ENCODE measurements at places on chromosomes 6 and 20.
A peak's percentile ranks its signal among the peaks of the same experiment; 100 is the strongest.

- peak; percentile 79 for DNase-seq
Observed at GRCh38 chr20:58870293-58871014, 17.9 kb downstream of the GNAS start.

DNA sequence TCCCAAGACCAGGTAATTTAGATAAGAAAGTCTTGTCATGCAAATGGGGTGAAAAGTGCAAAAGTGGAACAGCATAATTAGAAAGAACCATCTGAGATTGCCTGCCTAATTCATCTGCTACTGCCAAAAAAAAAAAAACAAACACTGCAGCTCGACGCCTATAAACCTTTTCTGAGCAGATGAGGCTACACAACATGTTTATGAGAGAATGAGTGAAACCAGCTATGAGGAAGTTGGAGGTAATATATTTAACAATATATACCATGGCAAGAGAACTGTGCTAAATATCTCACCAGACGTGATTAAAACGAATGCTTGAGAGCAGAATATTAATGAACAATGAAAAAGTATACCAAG lies 50.0 kb downstream of the LAMA4 start:
- no peak for DNase-seq

- DNase-seq, result no peak
Observed at GRCh38 chr20:9668381-9668780, 154.0 kb downstream of the LAMP5 start.

DNA sequence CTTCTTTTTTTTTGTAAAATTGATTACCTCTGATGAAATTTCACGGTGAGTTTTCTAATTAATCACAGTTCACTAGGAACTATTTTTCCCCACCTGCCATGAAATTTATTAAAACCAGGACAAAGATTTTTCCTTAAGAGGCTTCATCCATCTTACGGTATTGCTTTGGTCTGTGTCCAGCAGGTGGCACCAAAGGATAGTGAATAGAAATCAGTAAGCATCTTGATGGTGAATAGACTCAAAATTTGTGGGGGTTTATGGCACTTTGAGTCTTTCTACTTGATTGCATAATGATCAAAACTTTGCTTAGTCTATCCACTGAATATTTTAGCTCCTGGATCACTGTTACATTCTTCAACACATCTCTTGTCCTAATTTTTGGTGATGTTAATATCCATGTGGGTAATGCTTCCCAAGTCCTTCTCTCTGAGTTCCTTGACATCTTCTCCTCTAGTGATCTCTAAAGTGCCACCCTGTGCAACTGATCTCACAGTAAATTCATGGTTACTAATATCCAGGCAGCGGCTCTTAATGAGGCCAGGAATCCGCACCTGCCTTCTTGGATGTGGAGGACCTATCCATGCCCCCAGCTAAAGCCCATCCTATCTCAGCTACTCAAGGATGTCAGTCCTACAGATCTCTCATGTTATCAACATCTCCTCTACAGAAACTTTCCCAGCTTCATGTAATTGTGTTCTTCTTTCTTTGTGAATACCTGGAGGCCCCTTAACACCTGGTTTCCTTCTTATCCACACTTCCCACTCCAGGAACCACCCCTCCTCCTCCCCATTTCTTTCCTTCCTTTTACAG lies 54.5 kb downstream of the STMND1 start:
- DNase-seq, result peak; percentile 90

DNA sequence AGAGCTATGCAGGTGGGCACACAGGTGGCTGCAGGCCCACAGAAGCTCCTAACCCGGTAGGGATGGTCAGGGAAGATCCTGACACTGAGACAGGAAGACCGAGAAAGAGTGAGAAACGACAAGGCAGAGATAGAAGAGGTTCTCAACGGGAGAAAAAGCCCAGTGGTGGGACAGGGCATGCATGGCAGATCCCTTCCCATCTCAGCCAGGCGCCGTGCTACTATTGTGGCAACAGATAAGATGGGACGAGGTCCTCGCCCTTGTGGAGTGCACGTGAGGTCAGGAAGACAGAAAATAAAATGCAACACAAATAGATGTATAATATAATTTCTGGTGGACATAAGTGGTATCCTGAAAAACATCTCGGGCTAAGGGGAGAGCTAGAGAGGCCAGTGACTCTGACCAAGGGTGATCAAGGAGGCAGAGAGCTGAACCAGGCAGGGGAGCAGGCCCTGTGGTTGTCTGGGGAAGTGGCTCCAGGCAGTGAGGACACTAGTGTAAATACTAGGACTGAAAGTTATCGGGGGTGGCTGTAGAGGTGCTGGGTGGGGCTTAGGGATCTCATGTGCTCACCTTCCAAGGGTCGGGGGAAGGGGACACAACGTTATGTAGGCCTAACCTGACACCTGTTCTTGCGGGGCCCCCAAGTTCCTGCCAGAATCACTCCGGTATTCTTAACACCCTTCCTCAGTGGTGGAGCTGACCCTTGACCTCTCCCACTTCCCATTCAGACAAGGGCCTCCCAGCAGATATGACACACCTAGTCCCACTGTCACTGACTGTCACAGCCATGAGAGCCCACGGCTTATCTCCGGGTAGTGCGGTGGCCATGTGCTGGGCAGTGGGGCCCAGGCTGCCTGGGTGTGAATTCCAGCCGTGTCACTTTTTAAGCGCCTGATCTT lies 1.0 kb downstream of the SRXN1 start:
- DNase-seq, result peak; percentile 41

GRCh38 chr6:11386726-11387125 lies 150.8 kb upstream of the TMEM170B start:
- DNase-seq, result no peak

- no peak for DNase-seq
Observed at GRCh38 chr6:115891111-115891669, 169.5 kb downstream of the FRK start.

- no peak for DNase-seq
Observed at GRCh38 chr6:26249707-26249956, 115.4 kb upstream of the BTN3A2 start.

- no peak for DNase-seq
Observed at GRCh38 chr20:61753316-61753942, 312.3 kb downstream of the TAF4 start.

DNA sequence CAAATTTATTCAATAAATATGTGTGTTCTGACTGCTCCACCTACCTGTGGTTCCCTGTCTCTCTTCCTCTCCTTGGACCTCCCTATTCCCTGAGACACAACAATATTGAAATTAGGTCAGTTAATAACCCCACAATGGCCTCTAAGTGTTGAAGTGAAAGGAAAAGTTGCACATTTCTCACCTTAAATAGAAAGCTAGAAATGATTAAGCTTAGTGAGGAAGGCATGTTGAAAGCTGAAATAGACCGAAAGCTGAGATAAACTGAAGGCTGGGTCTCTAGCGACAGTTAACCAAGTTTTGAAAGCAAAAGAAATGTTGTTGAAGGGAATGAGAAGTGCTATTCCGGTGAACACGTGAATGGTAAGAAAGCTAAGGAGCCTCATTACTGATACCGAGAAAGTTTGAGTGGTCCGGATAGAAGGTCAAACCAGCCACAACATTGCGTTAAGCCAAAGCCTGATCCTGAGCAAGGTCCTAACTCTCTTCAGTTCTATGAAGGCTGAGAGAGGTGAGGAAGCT lies 34.1 kb downstream of the UST start:
- no peak for DNase-seq

DNA sequence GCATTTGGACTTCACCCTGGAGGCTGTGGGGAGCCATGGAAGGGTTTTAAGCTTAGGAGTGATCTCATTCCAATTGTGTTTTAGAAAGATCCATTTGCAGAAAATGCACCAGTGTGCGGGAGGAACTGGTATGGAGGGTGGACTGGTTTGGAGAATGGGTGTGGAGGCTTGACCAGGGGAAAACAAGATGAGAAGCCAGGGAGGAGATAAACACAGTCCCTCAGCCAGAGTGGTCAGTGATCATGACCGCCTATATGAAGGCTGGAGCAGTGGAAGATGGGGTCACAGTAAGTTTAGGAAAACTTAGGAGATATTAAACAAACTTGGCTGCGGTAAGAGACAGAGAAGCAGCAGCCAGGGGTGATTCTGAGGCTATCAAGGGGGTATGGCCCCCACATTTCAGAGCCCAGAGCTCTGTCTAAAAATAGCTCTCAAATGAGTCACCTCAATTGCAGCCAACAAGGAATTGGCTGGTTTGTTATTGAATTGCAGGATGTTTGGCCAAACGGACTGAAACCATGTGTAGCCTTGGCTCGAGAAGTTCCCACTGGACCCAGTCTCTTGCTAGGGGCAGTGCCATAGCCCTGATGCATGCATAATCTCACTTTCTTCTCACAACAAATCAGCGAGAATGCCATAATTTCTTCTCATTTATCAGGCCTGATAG lies 159.9 kb upstream of the TOP1 start:
- no peak for DNase-seq

DNA sequence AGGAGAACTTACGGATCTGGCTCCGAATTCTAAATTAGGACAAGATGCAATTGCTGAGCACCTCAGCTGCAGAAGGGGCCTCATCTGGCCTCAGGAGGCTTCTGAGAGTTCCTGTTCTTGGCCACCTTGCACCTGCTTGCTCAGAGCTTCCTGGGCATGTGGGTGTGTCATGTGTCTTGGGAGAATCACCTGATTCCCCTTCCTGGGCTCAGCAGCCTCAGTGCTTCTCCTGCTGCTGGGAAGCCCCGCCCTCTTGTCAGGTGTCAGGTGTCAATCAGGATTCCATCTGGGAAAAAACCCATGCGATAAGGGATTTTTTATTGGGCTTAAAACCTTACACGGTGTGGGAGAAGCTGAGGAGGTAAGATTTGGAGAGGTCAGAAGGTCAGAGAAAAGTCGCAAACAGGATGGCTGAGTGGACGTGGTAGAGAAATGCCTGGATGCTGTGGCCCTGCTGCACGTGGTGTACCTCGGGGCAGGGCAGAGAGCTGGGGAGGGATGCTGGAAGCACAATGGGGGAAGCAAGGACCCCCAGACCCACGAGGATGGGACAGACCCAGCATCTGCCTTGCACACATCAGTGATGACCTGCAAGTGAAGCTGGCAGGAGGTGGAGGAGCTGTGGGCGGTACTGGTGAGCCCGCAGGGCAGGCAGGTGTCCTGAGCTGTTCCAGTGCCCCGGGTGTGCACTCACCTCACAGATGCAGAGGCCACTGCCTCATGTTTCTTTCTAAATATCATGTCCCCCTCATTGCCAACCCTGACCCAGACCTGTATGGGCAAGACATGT lies 170.8 kb downstream of the CDH4 start:
- DNase-seq, result no peak

- no peak for DNase-seq
Observed at GRCh38 chr6:118781897-118782296, 112.1 kb upstream of the ASF1A start.

DNA sequence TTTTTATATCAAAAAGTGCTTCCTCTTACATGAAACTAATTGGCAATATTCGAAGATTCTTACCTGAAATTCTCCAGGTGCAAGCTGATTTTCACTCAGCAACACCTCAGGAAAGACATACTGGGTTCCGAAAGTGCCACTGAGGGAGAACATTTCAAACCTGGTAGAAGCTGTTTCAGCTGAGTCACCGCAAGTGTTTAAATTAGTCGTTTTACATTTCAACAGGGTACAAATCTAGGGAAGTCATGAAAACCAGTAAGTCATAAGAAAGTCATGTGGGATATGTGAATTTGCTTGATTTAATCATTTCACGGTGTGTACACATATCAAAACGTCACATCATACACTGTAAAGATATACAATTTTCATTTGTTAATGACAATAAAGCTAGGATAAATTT lies 25.3 kb upstream of the TAAR1 start:
- DNase-seq, result no peak

- no peak for DNase-seq
Observed at GRCh38 chr6:110449541-110449895, 26.9 kb downstream of the SLC22A16 start.

GRCh38 chr6:32815115-32815514 lies 1.7 kb downstream of the HLA-DOB start:
- DNase-seq, result peak; percentile 39

DNA sequence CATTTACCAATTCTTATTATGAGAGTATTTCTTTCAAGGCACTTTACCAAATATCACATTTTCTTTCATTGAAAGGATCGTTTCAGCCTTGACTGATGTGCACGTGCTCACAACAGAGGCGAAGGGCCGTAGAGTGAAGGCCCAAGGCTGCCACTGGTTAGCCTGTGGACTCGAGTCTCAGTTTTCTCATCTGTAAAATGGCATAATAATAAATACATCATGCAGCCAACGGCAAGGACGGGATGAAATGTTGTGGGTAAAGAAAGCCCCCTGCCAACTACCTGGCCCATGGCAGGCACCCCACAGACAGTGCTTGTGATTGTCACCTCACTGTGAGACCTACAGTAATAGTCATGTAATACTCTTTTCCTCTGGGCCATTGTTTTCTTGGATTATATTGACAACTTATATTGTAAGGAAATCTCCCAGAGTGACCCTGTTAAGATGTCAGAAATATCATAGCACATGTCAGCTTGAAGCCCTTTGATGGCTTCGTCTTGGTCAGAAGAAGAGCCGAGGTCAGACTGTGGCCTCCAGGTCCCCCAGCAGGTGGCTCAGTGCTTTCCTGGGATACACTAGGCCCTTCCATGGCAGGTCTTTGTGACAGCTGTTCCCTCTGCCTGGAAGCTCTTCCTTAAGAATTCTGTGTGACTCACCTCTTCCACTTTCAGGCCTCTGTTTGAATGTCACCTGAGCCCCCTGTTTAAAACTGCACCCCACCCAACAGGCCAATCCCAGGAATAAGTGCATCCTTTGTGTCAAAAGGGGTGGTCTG lies 36.3 kb downstream of the FAM50B start:
- DNase-seq, result no peak
